ENCODE measurements at places on chromosomes 1 and 21.

DNA sequence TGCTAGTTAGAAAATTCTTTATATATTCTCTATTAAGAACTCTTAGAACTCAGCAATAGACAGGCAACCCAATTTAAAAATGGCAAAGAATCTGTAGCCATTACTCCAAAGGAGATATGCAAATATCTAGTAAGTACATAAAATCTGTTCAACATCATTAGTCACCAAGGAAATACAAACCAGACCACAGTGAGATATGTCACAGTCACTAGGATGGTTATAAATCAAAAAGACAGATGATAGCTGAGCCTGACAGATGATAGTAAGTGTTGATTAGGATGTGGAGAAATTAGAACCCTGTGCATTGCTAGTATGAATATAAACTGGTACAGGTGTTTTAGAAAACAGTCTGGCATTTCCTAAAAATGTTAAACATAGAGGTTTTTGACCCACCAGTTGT is 26.6 kb downstream of the SRSF11 start:
- no peak for DNase-seq

- DNase-seq, result no peak
These were observed 832.6 kb upstream of the TMPRSS15 start for GRCh38 chr21:19236209-19236608.

DNA sequence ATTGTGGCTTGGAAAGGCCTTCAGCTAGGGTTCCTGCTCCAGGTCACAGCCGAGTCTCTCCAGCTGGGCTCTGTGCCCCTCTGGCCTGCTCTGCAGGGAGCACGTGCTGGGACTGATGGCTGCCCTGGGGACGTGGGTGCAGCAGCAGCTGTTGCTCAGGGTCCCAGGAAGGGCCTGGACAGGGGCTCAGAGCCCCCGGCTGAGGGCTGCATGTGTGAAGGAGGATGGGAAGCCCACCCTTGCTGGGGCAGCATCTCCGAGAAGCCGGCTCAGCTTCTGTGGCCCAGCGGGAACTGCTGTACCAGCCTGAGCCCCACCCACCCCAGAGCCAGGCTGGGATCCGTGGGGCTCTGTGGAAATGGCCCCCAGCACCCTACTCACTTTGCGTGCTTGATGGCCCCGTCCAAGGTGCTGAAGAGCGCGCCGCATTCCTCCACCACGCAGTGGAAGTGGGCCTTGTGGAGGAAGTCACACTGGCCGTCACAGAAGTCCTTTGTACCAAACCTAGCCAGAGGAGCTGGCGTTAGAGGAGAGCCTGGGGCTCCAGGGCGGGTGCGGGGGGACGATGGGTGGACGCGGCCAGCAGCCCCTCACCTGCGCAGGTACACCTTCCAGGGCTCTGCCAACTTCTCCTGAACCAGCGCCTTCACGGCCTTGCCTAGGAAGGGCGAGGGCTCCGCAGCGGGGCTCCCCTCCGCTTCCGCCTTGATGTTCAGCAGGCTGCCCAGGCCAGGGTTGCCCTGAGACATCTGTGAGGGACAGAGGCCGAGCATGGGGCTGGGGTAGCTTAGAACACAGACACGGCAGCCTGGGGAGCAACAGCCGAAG is 147.5 kb downstream of the CASZ1 start:
- no peak for DNase-seq

DNA sequence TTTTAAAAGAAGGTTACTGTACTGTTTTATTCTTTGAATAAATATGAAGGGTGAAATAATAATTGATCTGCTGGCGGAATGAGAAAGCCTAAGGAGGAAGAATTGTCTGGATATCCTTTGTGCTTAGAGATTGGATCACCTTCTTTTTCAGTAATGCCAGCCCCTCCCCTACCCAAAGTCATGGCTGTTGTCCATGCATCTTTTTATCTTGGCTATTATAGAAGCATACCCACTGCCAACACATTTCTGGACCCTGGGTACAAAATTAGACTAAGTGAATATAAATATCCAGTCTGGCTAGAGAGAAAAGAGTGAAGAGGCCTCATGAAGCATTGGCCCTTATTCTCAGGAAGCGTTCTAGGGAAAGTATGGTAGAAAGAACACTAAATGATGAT is 28.1 kb downstream of the AK4 start:
- no peak for DNase-seq

- DNase-seq, result no peak
These were observed 82.2 kb upstream of the C1orf105 start for GRCh38 chr1:172338295-172338735.

DNA sequence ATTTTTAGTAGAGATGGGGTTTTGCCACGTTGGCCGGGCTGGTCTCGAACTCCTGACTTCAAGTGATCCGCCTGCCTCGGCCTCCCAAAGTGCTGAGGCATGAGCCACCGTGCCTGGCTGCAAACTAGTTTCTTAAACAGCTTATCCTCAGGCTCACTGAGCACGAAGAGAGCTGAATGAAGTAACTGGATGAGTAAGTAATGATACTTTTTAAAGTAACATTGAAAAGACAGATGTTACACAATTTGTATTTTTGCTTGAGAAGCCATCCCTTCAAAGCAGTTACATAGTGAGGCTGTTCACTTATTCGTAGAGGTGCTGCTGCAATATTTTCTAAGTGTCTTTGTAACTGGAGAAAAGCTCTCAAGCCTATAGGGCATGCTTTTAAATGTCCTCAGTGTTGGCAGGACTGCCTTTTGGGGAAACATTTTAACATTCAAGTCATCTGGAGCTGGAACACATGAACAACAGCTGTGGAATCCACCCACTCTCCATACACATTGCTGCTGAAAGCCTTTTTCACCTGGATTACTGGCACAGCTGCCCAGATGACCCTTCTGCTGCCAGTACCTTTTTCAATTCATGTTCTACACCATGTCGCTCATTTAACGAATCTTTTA is 2.7 kb upstream of the YBX1 start:
- DNase-seq, result no peak

All from right renal pelvis (tissue), 4 donors.